ENCODE measurements at places on chromosomes 5 and 9.

GRCh38 chr5:8473016-8473415 lies 604.1 kb downstream of the MTRR start:
- no peak for DNase-seq

DNA sequence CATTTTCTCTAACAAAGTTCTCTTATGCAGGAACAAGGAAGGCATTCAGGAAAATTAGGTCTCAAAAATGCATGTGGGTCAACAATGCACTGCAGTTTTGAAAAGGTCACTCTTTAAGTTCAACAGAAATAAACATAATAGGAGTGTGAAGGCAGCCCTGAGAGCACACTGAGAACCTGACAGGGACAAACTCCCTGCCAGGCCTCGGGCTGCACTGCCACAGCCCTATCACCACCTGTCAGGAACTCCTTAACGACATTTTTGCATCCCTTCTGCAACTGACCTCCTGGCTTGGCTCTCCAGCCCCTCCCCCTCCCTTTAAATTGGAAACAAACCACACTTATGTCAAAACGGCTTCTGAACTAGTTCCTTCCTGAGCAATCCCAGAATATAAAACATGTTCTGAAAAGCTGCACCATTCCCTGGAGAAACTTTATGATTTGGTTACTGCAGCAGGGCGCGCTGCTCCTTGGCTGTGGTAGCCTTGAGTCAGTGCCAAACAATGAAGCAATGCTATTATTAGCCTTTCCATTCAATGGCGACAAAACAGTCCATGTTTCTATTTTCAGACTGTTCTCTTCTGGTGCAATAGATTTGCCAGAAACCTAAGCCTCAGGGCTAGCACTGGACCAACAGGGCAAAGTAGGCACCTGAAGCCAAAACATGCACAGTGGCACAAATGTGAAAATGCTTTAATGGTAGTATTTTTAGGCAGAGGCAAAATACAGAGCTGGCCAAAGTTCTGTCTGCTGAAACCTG lies 160.1 kb upstream of the ZNF608 start:
- no peak for DNase-seq

DNA sequence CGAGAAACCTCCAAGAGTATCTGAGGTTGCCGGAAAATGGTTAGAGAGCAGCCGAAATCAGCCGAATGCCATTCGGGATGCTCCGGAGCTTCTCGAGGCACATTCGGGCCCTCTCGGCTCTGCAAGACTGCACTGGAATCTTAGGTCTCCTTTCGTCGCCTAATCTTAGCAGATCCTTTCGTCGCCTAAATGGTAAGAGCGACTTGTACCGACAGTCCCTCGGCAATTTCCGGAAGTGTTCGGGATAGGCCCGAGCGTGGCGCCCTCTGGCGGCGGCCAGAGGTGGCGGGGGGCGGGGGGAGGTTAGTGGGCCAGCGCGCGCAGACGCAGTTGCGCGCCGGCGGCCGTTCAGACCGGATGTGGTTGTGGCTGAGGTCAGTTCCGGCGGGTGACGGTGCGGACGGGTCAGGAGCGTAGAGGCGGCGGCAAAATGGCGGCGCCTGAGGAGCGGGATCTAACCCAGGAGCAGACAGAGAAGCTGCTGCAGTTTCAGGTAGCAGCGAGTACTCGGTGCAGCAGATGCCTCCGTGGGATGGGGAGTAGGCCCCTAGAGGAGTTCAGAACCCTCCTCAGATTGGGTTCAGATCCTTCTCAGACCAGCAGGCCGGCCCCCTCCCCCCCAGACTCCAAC lies at the start of gene FAF2:
TSS of gene FAF2 (plus strand) at position 408 of the 631 bp plus-strand sequence. CDS start at position 431, 23 bp downstream.
- DNase-seq = peak; percentile 92

- DNase-seq = no peak
Measured at GRCh38 chr9:87818308-87818707, 64.4 kb upstream of the SPATA31E1 start.

- no peak for DNase-seq
Measured at GRCh38 chr9:113598883-113599282, 135.4 kb downstream of the RGS3 start.

- DNase-seq = no peak
Measured at GRCh38 chr9:121354141-121354540, 15.9 kb downstream of the STOM start.
